ENCODE measurements at places on chromosomes 4 and X.

DNA sequence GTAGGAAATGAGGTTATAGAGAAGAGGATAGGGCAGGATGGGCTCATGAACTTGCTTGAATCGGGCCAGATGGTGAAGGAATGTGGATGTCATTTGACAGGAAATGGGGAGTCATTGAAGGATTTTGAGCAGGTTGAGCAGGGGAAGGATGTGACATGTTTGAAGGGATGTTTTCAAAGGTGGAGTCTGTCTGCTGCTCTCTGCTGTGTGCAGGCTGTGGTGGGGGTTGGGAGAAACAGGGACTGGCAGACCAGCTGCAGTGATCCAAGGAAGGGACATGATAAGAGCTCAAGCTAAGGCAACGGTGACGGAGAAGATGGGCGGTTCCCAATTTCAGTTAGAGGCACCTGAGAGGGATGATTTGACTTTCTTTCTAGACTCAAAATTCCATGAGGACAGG lies 14.0 kb upstream of the XPNPEP2 start:
- DNase-seq: no peak

- no peak for DNase-seq
Observed at GRCh38 chr4:159006202-159006601, 96.7 kb upstream of the RAPGEF2 start.

GRCh38 chr4:88531549-88531948 lies 8.0 kb upstream of the PYURF start:
- no peak for DNase-seq

DNA sequence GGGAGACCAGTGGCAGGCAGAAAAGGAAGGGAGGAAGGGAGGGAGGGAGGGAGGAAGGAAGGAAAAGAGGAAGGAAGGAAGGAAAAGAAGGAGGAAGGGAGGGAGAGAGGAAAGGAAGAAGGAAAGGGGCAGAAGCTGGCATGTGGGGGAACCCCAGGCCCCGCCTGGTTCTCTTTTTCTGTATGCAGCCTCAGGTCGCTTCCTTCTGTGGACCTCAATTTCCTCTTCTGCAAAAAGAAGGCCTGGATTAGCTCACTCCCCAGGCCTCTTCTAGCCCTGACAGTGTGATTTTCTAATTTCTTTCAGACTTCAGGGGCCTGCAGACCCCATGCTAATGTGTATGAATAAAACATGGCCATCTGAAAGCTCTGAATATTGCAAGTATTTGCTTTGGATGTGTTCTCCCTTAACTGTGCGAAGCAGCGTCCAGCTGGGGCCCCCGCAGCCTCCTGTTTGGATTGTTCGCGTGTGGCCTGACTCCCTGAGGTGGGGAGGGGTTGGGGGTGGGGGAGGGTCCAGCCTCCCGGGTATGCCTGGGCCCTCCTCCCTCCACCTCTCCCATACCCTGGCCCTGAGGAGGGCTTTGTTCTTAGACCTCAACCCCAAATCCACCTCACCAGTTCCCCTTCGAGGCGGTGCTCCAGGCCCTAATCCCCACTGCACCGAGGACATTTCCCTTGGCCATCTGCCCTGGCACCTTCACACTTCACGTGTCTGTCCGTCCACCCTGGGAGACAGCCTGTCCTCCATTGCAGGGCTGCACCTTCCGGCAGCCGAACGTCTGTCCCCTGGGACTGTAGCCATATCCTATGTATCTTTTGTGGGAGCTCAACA lies 199.9 kb upstream of the ATP6AP2 start:
- DNase-seq: no peak

GRCh38 chrX:57286507-57287251 lies at the start of gene FAAH2:
Gene FAAH2, plus strand, starts transcription at chrX:57286706. Its CDS starts 120 bp downstream, at chrX:57286826.
- peak; percentile 63 for DNase-seq

DNA sequence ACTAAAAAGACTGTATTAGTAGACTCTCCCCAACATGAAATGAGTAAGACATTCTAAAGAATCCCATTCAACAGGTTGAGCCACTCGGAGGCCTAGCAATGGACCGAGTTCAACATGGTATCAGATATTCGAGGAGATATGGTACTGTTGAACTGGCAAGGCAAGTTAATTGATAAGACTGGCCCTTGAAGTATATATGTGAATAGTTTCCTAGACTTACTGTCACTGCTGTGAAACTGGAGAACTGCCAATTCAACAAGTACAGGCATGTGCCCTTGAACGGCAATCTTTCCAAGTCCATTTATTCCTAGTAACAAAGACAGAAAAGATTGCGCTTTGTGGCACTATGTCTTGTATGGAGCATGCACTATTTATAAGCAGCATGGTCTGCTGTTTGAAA lies 24.4 kb downstream of the FAT1 start:
- no peak for DNase-seq

GRCh38 chr4:90950385-90950841 lies 823.2 kb downstream of the CCSER1 start:
- no peak for DNase-seq
